ENCODE measurements at places on chromosomes 7 and 10.

- DNase-seq, result peak; percentile 23
Measured at GRCh38 chr10:31319602-31320549, 860 bp downstream of the ZEB1 start.

DNA sequence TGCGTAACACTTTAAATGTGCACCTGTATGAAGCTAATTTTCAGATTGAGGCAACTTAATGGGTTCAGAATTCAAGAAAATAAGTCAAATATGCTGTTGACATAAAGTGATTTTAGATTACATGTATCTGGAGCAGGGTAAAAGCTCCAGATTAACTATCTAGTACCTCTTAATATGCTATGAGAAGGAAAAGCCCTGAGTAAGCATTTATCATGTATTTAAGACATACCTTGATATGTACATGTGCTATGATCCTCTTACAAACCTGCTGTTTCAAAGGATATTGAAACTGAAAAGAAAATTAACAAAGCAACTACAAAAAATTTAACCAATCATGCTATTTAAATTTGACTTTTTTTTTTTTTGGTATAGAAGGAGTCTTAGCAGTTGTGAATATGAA, 4.5 kb downstream of the SPAG6 start:
- DNase-seq, result no peak

DNA sequence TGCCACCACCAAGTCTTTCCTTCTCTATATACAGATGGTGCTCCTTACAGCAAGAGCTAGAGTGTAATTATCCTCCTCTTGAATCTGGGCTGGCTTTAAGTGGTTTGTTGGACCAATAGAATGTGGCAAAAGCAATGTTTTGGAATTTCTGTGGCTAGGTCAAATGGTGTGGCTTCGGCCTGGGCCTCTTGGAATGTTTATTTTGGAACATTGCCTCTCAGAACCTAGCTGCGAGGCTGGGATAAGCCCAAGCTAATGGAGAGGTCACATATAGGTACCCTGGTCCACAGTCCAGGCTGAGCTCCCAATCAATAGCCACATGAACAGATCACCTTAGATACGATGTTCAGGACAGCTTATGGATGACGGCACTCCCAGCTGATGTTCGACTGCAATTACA, 556.7 kb downstream of the TYW1 start:
- DNase-seq, result no peak

DNA sequence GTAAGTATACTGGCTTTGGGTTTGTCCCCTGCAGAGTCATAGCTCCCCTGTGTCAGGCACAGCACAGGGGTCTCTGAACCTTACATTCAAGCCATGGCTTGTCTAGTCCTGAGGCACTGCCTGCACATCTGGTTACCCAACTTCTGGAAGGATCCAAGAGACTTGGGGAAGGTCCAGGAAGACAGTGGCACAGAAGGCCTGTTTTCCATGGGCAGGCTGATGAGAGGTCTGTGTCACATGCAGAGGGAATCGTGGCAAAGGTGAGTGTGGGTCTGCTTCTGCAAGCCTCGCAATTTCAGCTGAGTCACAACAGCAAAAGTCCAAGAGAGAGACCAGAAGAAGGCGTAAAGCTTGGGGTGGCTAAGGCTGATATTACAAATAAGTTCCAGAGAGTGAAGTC, 28.4 kb upstream of the BMPR1A start:
- DNase-seq, result no peak

GRCh38 chr10:31134311-31134952, 102.8 kb upstream of the ZNF438 start:
- peak; percentile 48 for DNase-seq

- no peak for DNase-seq
Measured at GRCh38 chr7:113392421-113392820, 274.1 kb upstream of the SMIM30 start.

- no peak for DNase-seq
Measured at GRCh38 chr7:2120251-2120660, 112.5 kb downstream of the MAD1L1 start.

DNA sequence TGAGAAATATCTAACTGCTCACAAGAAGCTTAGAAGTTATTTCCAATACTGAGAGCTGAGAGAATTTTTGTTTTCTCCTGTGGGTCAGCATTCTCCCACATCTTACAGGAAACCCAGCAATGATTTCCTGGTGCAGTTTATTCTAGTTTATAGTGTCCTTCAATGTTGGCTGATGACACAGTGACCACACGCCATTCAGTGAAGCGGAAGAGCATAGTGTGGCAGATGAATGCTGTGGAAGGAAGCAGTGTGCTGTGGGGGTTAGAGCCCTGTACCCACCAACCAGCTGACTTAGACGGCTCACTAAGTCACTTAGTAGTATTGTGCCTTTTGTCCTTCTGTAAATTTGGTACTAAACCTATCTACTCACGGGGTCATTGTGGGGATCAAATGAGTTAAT, 1.4 kb upstream of the TMEM26 start:
- DNase-seq, result no peak

DNA sequence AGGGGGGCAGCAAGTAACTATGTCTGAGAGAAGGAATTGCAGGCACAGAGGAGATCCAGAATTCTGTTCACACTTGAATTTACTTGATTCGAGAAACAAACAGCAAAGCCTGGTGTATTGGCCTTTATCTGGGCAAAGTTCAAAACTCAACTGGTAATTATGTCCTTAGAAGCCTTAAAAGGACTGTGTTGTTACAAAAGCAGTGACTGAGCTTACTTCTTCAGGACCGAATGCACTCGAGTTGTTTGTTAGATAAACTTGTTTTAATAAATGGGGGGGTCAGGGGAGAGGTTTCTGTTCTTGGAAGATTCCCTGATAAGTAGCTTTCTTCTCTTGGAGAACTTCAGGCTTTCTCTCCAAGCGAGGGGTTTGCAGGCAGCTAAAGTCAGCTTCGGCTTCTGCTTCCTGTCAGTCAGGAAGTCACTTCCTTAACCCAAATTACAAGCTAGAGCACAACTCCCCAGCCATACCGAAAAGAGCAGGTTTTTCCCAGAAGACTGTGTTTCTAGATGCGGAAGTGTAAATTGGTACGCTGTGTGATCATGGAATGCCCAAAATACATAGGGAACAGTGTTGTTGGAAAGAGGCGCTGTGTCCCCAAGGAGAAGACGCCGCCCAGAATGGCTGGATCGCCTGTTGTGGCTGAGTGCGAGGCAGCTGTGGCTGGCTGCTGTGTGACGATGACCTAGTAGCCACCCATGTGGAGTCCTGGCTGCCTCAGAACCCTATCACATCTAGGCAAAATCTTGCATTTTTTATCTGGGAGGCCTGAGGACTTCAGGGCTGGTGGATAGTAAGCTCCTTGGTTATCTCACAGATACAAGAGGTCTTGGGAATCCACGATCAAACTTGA, 110.4 kb downstream of the TCF7L2 start:
- no peak for DNase-seq

- DNase-seq, result no peak
Measured at GRCh38 chr10:96138102-96138501, 8.0 kb downstream of the ZNF518A start.

GRCh38 chr10:69527961-69528360, 45.3 kb downstream of the NEUROG3 start:
- DNase-seq, result no peak

GRCh38 chr7:35424869-35425495, 171.1 kb upstream of the TBX20 start:
- DNase-seq, result peak; percentile 80

GRCh38 chr7:8481752-8482446, 48.5 kb downstream of the NXPH1 start:
- DNase-seq, result no peak

GRCh38 chr10:62651341-62651740, 153.2 kb upstream of the ADO start:
- DNase-seq, result peak; percentile 25

DNA sequence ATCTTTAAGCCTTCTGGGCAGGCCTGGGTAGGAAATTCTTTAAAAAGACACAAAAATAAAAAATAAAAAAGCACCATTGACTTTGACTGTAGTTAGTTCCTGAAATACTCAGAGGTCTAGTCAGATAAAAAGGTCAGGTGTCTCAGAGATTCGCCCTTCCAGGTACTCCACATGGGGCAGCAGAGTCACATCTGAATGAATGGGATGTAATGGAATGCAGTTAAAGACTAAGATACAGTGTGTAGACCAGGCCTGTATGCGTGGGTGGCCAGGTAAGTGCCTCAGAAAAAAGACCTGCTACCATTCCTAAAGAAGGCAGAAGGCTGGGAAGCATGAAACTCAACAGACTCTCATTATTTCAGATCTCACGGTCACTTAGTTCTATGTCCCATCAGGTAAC, 68.6 kb upstream of the SEM1 start:
- no peak for DNase-seq

- DNase-seq, result peak; percentile 43
Measured at GRCh38 chr7:94698275-94698674, 42.3 kb upstream of the SGCE start.
